GM13977 (cell line): ENCODE measurements at places on chromosomes 6 and 20.

DNA sequence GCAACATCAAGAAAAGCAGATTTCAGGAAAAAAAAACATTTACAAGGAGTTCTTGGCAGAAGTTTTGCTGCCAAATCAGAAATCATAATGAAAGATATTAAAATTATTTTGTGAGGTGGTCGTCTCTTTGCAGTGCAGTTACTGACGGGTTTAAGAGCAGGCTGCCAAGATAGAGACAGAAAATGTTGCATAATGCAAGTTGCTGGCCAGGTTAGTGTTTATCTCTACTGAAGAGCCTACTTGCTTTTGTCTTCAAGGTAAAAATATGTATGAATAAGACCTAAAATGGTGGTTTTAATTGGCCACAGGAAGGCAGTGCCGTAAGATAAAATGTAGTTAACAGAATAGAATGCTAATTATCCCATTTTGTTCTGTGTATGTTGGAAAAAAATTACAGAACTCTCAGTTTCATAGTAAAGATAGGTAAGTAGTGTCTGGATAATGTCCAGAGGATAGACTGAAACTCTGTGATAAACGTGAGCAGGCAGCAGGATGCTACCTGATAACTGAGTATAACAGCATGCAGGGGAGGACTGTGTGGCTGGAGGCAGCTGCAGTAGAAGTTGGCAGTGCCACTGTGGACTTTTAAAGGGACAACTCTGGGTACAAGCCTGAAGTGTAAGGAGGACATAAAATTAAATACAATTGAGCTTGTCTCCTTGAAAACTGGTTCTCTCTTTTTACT, 13.9 kb downstream of the FOXO3 start:
- DNase-seq: no peak

- DNase-seq: no peak
Measured at GRCh38 chr6:169986848-169987498, 235.6 kb downstream of the ERMARD start.

DNA sequence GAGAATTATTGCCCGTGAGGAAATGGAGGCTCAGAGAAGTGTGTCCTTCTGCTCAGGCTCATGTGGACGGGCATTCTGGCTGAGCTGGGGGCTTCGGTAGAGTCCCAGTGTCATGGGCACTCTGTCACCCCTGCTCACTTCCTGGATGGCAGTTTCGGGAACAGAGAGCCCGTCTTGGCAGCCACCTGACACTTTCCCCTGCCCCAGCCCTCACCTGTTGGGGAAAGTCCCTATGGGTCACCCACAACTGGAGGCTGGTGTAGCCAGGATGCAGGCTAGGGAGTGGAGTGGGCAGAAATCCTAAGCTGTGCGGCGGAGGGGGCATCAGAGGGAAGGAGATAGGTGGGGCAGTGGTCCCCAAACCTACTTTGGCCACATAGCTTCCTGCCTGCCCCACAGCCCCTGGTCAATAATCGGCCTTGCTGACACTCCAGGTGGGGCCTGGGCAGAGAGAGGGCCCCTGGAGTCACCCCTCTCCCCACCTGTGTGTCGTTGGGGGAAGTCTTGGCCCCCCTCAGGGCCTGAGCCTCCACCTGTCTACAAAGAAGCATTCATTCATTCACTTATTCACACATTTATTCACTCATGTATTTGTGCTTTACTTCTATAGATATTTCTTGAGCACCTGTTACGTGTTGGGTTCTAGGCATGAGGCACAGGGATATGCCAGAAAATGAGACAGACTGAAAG, 40.5 kb downstream of the SNAI1 start:
- no peak for DNase-seq

DNA sequence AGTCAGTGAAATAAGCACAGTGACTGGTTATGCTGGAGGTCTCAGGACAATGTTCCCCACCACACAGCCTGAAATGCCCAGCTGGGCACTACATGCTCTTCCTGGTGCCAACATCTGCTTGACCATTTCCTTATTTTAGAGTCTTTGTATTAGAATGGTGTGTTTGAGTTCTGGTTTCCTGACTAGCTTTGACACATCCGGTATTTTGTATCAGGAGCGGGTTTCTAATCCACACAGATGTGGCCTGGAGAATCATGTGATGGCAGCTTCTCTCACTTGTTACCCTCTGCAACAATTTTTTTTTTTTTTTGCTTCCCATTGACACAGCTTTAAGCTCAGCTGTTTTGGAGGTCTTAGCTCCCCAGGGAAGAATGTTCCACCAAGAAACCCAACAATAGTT, 164.5 kb upstream of the CST7 start:
- DNase-seq: no peak

- DNase-seq: no peak
Measured at GRCh38 chr6:123064038-123064437, 68.0 kb downstream of the CLVS2 start.

GRCh38 chr20:37630993-37631392, 62.8 kb upstream of the CTNNBL1 start:
- no peak for DNase-seq

DNA sequence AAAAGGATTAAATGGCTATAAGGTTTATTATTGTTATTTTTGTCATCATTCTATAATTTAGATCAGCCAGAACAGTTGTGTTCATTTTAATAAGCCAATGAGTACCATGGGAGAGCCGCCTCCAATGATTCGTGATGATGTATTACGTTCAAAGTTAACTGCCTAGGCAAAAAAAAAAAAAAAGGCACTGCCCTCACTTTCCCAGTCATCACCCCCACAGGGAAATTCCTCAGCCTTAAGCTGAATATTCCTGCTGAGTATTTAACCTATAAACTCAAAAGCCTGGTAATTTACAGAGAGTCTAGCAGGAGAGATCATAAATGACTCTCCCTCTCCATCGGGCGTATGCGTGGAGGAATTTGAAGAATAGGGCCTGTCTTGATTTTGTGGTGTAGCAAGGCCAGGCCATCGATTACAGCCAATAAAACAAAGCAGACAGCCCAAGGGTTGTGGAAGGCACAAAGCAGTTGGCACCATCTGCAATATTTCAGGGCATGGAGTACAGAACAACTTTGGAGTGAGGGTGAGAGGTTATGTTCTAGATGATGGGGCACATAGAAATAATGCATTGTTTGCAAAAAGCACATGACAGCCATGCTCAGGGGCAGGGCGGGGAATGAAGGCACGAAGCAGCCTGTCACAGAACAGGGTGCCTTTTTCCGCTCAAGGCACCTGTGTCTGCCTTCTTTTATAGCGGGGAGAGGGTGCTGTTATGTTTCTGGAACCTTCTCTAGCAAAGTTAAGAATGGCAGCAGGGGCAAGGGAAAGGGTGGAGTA, 138.2 kb upstream of the DTNBP1 start:
- DNase-seq: no peak

- no peak for DNase-seq
Measured at GRCh38 chr6:1229808-1230207, 82.1 kb upstream of the FOXQ1 start.

- no peak for DNase-seq
Measured at GRCh38 chr20:14865169-14865568, 527.8 kb upstream of the FLRT3 start.

DNA sequence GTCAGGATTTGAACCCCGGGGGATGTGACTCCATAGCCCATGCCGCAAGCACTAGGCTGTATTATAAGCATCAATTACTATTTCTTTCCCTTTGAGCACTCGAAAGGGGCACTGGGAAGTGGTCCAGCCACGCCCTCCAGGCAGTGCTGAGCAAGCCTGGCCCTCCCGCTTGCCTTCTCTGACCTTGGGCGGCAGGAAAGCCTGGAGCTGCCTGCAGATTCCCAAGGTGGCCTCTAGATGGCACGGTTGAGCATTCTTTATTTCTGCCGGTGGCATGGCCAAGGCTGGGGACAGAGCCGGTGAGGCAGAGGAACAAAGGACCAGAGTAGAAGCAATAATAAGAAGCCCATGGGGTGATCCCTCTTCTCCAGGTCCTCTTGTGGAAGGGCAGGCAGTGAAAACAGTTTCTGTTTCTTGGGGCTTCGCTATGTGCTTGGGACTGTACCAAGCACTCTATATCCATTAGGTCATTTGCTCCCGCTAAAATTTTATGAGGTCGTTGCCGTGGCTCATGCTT, 32.0 kb downstream of the ARHGAP40 start:
- peak; percentile 84 for DNase-seq

DNA sequence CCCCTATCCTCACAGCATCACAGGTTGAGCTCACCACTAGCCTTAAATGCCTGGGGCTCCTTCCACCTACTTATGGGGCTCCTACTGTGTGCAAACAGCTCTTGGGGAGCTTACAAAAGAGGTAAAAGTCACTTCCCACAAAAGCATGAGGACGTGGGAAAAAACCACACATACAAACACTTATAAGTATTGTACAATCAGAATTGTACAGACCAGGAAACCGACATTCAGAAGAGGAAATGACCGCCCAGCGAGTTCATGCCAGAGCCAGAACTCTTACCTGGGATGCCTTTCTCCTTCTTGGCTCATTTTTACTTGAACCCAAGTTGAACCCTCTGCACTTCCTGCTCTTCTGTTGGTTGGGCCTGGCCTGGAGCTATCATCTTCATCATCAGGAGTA, 6.3 kb upstream of the PPP1R16B start:
- DNase-seq: no peak

DNA sequence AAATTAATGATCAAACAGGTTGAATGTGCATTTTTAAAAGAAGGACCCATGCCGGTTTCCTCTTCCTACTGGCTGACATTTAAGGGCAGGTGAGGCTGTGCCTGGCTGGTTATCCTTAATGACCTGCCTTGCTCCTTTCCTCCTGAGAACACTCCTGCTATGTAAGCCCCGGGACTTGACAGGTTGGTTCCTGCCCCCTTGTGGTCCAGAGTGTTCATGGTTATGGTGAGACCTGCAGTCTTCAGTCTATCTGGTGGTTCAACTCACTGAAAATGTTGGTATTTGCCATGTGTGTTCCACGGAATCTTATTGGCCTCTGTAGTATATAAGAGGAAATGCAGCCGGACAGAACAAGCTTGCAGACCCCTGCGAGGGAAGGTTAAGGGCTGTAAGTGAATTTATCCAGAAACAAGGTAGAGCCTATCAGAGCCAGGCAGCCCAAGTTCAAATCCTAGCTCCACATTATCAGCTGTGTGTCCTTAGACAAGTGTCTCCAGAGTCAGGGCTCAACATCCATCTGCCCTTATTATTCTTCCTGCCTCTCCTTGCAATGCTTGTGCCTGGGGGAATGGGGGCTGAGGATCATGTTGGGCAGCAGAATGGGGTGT, 5.2 kb upstream of the BPIFA3 start:
- DNase-seq: peak; percentile 58

DNA sequence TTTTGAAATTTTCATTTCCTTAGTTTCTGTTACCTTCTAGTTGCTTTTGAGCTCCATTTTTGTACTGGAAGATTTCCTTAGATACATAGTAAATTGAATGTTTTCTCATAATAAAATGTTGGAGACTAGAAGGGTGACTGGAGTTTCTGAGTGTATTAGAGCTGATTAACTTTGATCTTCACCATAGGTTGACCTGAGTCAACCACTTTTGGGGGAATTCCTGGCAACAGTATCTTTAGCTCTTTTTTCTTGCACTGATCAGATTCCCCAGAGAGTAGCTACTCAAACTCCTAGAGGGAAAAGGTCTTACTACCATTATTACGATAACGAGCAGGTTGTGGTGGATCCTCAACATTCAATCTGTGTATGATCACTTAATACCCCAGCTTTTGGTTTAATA, 72.7 kb downstream of the KHDC1L start:
- DNase-seq: no peak
